ENCODE measurements at places on chromosomes 16 and 17.
A peak's percentile ranks its signal among the peaks of the same experiment; 100 is the strongest.

- no peak for DNase-seq
Observed at GRCh38 chr17:80777274-80777673, 214.4 kb upstream of the CHMP6 start.

DNA sequence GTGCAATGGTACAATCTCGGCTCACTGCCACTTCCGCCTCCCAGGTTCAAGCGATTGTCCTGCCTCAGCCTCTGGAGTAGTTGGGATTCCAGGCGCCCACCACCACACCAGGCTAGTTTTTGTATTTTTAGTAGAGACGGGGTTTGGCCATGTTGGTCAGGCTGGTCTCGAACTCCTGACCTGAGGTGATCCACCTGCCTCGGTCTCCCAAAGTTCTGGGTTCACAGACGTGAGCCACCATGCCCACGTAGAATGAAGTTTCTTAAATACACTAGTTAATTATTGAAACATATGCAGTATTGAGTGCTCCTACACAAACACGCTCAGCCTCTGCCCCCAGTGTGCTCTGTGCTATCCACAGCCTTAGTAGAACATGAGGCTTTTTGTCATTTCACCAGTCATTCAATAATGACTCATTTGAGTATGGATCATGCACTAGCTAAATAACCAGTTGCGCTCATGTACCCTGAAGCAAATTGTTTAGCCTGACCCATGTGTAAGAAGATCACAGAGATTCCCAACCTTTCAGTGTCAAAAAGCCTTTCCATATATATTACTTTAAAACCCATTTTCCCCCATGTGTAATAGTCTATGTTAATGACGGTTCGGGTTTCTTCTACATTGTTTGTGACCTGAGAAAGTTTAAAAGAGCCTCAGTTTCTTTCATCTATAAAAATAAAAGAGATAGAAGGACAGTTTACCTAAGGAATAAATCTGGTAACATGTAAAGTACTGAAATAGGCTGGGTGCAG, 49.7 kb downstream of the TUBD1 start:
- no peak for DNase-seq

GRCh38 chr17:42050393-42051012, at the start of gene C17orf113:
Gene C17orf113, minus strand, starts transcription at chr17:42050601. Its CDS starts 7,225 bp downstream, at chr17:42043376.
- DNase-seq = peak; percentile 14

- no peak for DNase-seq
Observed at GRCh38 chr17:17134957-17135333, 71.2 kb downstream of the PLD6 start.

DNA sequence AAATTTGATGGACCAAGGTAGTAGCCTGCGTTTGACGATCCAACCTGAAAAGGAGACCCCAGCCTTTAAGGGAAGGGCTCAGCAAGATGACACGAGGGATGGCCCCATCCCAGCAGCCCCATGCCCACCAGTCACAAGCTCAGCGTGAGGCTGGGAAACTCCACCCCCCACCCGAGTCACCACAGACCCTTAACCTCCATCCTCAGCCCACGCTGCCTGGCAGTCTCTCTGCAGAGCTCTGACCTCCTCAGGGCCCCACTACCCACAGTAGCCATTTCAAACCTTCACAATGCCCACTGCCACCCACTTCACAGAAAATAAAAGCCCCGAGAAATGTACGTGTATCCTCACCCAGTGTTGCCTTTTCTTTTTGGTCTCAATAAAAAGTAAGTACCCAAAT, 18.7 kb downstream of the USP36 start:
- DNase-seq = no peak

DNA sequence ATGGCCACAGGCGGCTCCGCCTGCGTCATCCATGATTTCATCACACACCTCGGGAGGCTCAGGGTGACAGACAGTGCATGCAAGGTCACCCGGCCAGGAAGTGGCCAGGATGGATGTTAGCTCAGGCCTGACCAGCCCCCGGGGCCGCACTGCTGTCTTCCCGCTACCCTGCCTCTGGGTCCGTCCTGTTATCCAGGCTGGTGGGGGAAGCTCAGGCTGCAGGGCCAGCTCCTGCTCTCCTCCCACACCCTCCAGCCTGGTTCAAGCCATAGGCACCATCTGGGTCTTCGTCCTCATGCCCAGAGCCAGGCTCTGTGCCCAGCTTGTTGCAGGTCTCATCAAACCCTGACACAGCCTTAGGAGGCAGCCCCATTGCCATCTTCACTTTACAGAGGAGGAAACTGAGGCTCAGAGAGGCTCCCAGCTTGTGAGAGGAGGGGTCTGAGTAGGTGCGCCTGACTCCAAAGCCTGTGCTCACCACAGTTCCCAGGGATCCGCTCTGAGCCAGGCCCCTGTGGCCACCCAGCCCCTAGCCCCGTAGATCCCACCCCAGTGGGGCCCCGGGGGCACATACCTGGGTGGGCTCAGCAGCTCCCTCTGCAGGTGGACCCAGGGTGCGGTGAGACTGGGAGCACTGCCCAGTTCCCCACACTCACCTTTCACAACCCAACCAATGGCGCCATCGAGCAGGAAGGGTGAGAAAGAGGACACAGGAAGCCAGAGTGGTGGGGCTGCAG, 412 bp upstream of the ADGRG3 start:
- DNase-seq = no peak

GRCh38 chr16:52932321-52932720, 120.4 kb downstream of the CHD9NB start:
- DNase-seq = no peak

- peak; percentile 93 for DNase-seq
Observed at GRCh38 chr17:63848834-63849689, 6.6 kb upstream of the SMARCD2 start.

DNA sequence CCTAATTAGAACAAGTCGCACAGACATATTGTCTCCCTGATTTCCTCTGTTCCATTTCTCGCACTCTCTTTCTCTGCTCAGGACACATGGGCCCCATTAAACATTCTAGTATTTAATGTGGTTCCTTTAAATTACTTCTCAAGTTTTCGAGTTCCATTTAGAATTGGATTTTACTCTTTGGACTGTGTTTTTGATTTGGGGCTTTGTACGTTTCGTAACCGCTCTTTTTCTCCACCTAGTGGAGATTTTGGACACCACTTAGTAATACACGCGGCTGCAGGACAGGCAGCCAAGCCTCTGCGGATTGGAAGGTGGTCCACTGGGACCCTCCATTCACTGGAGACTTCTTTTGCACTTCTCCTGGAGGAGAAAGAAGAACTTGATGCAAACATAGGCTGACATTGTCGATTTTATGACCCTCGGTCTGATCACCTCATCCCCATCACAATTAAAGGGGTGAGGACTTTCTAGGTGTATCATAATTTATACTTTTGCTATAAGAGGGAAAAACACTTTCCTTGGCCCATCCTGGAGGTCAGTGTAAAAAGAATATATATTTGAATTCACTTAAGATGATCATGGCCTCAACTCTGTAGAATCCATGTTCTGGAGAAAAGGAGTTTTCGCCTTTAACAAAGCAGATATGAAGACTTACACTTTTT, 85.7 kb downstream of the NOG start:
- DNase-seq = no peak

DNA sequence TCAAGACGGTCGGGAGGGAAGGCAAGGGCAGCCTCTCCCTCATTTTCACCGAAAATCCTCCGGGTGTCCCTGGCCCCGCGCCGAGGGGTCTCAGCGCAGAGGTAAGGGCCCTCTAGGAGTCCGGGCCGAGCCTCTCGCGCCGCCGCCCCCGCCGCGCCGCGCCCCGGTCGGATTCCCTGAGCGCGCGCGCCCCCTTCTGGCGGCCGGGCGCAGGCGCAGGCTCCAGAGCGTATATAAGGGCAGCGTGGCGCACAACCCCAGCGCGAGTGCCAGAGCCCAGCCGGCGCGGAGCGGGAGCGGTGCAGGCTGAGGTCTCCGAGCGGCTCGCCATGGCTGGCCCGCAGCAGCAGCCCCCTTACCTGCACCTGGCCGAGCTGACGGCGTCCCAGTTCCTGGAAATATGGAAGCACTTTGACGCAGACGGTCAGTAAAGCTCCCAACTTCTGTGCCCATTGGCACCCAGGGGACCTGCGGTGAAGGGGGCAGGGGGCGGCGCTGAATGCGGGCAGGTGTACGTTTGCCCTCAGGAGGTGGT, at the start of gene CALB2:
TSS of gene CALB2 (plus strand) at position 260 of the 535 bp plus-strand sequence. CDS start at position 330, 70 bp downstream.
- peak; percentile 43 for DNase-seq

- no peak for DNase-seq
Observed at GRCh38 chr17:32871746-32872145, 5.2 kb downstream of the MYO1D start.

DNA sequence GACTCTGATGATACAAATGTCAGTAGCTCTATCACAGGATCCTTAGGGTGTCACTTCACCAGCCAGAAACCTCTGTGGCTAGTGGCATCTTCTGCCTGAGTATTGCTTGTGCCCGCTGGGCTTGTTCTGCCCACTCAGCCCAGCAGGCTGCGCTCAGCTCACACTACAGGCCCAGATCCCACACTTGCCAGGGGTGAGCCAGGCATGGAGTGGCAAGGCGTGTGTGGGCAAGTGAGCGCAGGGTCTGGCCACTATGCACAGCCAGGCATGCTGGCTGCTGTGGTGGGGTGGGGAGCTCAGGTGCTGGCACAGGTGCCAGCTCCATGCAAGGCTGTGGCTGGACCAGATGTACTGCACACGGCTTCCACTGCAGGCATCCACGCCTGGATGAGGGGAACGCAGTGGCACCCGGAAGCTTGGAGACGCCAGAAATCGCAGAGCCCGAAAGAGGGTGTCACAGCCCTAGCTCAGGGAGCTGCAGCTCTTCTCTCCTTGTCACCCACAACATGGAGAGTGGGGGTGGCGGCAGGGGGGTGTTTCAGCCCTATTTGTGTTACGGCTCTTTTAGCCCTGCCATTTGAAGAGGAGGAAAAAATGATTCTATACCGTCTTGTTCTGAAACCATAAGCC, 10.2 kb downstream of the CFAP97D1 start:
- DNase-seq = no peak

DNA sequence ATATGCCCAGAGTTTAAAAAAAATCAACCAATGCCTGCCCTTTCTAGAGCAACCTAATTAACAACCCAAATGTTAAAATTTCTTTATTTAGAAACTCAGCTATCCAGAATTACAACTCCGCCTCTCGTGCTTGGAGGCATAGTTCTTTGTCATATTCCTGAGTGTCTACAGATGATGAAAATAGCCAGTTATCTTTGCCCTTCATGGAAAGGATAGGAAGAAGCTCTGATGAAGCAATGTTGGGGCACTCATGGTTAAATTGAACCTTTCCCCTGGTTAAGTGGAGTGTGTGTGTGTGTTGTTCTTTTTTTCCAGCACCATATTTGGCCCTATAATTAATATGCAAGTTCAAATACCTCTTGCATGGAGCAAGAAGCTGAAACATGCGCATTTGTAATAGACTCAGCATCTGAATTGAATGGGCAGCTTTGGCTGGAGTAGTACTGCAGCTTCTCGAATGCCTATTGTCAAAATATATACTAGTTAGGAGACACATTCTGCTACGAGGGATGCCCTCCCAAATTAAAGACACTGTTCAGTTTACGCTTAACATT, 506.2 kb downstream of the WWOX start:
- DNase-seq = no peak

- DNase-seq = no peak
Observed at GRCh38 chr16:66553223-66553622, 847 bp downstream of the CKLF start.

- no peak for DNase-seq
Observed at GRCh38 chr16:49620869-49621240, 235.1 kb downstream of the ZNF423 start.

DNA sequence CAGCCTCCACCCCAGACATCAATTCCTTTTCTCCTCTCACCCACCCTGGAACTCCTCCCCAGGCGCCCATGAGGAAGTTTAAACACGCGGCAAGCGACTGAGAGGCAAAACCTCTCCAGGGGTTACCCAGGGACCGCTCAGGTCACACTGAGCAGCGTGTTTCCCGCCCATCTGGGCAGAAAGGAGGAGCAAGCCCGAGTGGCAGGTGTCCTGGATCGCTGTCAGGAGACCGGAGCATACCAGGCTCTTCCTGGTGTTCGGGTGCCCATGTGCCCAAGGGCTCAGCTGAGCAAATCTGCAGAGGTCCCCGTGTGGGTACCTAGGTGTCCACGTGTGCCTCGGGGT, 491 bp downstream of the SLC25A19 start:
- no peak for DNase-seq

DNA sequence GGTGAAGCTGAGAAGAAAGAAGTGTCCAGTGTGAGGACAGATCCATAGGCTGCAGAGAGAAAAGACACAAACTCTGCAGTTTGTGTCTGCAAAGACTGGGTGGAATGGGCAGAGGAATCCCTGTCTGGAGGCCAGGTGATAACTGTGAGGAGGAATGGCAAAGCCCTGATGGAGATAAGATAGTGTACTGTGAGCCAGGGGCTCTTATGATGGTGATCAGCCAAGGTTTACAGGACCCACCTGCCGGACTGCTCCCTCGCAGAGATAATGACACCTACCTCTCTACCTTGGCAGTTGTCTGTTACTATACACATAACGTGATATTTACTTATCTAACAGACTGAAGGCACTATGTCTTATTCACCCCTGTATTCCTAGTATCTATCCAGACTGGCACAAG, 92.6 kb upstream of the ASIC2 start:
- DNase-seq = no peak

DNA sequence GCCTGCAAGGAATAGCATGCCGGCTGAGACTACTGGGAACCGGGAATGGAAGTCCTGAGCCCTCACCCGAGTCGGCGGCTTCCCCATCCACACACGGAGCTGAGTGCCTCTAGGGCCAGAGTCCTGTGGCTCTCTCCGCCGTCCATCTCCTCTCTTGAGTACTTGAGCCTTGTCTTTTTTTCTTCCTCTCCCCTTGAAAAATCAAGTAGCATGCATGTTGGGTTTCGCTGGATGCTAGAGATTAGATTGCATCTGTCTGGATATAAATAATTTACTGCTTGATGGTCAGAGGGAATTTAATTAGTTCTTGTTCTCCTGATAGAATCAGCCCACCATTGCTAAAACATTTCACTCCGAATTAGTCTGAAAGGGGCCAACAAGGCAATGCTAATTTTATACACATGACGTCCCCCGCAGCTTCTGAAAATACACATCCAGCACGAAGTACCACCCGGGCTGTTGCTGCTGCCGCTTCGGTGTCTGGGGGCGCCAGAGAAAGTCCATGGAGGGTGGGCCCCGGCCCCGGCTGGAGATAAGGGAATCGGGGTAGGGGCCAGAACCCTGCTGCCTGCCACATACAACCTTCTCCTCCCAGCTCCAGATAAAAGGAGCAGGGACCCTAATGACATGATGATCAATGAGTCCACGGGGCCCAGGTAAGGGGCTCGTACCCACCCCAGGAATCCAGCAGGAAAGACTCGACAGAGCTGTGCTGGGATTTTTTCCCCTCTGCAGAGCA, 48.5 kb downstream of the RBFOX3 start:
- DNase-seq = no peak

DNA sequence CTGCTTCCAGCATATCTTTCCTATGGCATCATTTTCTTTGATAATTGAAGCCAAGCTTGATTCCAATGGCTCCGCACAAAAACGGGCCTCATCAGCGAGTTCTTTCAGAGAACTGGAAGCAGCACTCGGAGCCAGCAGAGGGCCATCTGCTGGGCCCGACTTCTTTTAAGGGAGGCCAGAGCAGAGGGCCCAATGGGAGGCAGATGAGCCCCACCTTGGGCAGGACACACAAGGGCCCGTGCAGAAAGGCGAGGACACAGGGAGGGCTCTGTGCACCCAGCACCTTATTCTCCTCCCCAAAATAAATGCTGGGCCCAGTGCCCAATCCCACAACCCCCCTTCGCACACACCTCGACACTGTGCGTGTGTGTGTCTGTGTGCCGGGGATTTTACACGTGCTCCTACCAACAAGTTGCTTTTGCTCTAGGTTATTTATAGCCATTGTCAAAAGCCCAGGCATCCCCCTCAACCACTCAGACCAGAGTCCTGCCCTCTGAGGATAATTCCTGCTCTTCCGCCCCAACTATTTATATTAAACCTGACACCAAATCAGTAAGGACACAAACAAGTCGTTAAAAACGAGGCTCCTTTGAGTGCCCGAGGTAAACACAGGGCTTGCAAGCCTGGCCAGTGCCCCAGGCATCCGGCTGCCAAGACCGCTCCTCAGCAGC, 6.8 kb downstream of the AXIN2 start:
- DNase-seq = no peak

All from activated T-helper 1 cell treated with anti-CD3 and anti-CD28 coated beads, Interleukin-2, amount 50 U/mL, for 16 hours (primary cell).